ENCODE measurements at places on chromosomes 12 and 14.

- no peak for DNase-seq
These were observed 23.0 kb upstream of the NRDE2 start for GRCh38 chr14:90354551-90355298.

DNA sequence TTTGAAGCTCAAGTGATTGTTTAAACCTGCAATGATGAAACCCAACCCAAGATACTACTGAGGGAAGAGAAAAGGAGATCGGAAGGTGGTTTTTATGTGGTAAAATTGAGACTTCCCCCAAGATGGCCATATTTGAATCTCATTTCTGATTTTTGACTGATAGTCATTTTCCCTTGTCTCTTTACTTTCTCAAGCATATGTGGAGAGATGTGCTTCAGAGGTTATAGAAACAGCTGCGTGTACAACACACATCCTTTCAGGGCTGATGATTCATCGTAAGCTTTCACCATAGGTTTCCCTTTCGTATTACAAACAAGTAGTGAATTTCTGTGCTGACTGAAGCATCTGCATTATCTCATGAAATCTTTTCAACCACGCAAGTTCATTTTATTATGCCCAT, 276.2 kb downstream of the EMP1 start:
- DNase-seq: no peak

DNA sequence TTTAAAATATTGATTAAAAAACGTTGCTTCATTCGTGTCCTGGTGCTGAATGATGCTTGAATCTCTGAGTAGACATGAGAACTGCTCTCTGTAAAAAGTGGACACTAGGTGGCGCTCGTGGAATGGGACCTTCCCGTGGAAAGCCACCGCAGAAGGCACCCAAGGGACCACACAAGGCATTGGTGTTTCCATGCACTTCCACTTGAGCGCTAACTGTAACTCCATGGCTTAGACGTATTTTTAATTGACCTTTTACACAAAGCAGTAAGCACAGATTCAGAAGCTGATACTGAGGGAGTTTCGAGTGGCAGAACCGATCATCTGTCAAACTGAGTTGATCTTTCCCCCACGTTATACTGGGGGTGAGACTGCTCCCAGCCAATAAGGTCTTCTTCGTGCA, 135.3 kb downstream of the PRKCH start:
- peak; percentile 83 for DNase-seq

DNA sequence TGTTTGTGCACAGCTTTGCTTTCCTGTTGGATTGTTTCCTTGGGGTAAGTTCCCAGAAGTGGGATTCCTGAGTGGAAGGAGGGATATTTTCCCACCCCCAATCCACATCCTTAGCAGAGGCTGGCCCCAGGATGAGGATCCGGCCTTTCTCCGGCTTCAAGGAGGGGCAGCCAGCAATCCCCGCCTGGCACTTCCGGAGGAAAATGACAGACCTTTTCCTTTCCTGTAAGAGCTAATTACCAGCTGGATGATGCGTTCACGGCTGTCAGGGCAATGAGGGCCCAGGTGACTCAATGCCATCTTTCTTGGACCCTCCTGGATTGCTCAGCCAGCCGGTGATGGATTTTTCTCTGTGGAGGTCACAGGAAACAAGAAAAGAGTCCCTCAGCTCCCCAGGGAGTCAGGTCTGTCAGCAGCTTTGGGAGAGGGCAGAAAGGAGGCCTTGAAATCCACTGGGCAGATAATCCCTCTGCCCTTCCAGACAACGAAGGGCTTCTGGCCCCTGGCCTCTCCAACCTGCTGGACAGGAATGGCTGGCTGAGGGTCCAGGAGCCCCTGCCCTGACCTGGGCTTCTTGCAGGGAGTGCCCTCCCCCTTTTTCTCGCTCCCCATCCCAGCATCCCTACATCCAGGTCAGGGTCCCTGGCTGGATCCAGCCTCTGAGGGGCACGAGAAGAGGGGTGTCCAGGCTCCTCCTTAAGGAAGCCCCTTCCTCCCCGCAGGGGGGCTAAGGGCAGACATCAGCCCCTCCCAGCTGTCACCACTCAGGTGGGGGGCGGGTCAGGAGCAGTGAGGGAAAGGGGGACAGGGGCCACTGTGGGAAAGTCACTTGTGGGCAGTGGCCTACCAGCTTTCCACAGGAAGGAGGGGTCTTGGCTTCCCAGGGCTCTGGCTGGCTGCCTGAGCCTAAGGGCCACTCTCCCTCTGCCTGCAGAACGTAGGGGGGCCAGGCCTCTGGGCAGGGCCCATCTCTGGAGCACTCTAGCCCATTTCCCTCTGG, 16.1 kb upstream of the CCDC85C start:
- DNase-seq: no peak

GRCh38 chr12:113201187-113202177, 16.0 kb downstream of the RITA1 start:
- no peak for DNase-seq

- DNase-seq: no peak
These were observed 182.3 kb downstream of the NPAS3 start for GRCh38 chr14:33120966-33121365.

- no peak for DNase-seq
These were observed 29.4 kb downstream of the DCP1B start for GRCh38 chr12:1974812-1975211.

- DNase-seq: no peak
These were observed 5.9 kb upstream of the CACNB3 start for GRCh38 chr12:48812389-48812788.

DNA sequence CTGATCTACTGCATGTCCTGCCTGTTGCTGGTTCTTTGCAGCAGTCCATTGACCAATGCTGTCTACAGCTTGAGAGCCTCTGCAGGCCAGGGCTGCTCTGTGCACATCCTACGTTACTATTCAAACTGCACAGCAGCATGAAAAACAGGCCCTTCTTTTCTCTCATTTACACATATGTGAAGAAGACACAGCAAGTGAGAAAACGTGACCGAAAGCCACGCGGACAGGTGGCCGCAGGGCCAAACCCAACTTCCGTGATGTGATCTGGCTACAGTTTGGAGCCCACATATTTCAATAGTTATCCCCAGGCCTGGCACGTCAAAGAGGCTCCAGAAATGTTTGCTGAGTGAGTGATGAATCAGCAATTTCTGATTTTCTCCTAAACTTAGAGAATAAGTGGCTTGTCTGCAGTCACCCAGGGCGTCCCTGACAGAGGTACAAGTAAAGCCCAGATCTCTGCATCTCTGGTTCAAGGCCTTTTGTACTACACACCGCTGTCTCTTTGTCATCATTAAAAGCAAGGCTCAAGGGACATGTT, 17.9 kb upstream of the TCL1B start:
- no peak for DNase-seq

GRCh38 chr12:68080577-68080976, 79.0 kb downstream of the IFNG start:
- DNase-seq: no peak

GRCh38 chr12:119661882-119662281, 6.1 kb upstream of the PRKAB1 start:
- DNase-seq: no peak

Data from NCI-H1105 (cell line).